ENCODE measurements at places on chromosomes 16 and 17.

DNA sequence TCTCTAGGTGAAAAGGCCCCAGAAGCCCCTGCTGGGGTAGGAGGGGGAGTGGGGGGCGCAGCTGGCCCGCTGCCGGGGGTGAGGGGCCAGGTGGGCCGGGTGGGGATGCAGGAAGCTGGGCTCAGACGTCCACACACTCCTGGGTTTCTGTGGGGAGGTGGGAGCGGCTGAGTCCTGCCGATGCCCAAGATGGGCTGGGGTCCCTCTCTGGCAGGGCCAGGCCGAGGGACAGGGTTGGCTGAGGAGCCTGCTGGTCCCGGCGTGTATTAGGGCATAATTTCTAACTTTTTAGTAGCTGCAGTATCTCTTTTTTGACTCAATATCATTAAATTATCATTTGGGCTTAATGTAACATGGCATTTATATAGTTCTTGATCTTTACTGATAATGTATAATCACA is 121.4 kb upstream of the CORO6 start:
- no peak for DNase-seq

GRCh38 chr16:4465977-4466779 is 8.2 kb downstream of the NMRAL1 start:
- DNase-seq, result no peak

DNA sequence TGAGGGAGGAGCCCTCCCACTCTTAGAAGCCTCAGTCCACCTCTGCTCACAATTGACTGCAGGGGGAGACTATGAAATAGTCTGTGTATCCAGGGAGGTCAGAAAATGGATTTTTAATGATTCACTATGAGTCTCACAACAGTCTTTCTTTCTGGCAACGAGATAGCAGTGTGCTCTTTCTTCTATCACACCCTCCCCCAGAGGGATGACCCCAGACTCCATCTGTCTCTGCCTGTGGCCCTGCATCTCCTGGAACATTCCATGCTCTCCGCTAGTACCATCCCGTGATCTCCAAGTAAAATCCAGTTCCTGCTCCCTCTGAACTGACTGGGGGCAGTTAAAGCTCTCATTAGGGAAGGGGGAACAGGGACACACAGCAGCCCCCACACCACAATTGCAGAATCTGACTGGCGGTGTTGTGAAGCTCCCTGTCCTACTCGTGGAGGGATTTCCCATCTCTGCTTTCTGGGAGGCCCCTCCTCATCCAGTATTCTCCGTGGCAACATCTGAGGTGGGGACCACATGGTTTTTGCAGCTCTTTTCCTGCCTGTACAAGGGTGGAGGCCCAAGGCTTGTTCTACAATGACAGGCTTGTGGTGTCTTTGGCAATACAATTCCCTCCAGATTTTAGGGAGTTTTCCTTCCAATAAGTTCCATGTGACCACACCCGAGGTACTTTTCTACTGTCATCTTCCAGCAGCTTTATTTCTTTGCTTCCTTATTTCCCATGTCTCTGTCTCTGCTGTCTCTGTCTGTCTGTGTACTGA is 19.4 kb downstream of the NATD1 start:
- no peak for DNase-seq

DNA sequence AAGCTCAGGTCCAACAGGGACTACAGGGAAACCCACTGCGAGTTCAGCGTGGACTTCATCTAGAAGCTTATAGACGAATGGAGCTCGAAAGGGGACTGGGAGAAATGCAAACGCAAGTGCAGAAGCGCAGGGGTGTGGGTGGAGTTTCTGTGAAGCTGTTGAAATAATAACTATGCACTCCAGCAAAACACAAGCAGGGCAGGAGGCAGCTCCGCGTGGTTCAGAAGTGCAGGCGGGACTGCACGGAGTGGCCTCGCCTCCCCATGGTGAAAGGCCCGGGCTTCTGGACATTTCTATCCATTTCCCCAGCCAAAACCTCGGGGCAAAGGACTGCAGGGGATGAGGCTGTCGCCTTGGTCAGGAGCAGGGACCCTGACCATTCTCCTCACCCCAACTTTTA is 74.5 kb downstream of the ZNF423 start:
- no peak for DNase-seq

All from hematopoietic multipotent progenitor cell treated with erythropoietin and hydrocortisone succinate and interleukin-3 and kit ligand, for 15 days (in vitro differentiated cells).